ENCODE measurements at places on chromosomes 1 and 21.

DNA sequence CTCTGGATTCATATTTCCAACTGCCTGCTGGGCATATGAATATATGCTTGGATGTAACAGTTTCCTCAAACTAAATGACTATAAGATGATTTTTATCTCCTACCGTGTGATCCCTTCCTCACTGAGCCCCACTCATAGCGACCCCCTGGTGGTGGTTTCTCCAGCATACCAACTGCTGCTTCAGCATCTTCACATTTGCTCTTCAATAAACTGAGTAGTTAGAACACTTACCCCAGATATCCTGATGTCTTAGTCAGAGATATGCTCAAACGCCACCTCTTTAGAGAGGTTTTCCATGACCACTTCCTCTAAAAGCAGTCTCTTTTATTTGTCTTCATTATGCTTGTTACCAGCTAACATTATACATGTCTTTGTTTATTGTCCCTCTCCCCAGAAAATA, 10.2 kb upstream of the HNRNPR start:
- no peak for DNase-seq

- DNase-seq: no peak
Measured at GRCh38 chr1:23719162-23719820, 24.0 kb upstream of the ELOA start.

DNA sequence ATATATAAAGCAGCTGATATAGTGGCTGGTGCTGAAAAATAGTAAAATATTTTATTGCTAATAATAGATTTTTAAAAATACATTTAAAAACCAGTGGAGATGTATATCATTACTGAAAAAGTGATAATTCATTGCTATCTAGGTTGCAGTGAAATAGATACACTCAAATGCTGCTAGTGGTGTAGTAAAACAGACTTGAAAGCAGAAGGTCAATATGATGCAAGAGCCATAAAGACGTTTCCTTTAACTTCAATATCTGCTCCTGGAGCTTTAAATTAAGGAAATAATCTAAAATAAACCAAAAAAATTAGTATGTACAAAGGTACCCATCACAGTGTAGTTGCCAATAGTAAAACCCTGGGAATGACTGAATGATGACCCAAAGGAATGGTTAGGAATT, 26.2 kb downstream of the RHEX start:
- DNase-seq: no peak

DNA sequence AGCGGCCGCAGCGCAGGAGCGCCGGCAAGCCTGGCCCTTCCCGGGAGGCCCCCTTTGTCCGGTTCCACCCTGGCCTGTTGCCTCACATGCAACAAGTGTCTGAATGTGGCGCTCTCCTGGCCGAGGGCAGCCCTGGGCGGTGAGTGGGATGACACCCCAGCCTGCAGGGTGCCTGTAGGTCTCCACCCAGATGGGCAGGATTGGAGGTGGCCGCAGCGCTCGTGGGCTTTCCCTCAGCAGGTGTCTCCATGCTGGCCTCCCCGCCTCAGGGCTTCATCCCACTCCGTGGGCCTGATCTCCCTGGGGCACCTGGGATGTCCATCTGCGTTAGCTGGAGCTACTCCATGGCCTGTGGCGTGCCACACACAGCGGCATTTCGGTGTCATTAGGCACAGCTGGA, 1.5 kb downstream of the MIB2 start:
- no peak for DNase-seq

- no peak for DNase-seq
Measured at GRCh38 chr1:212218911-212219310, 66.3 kb upstream of the PPP2R5A start.

DNA sequence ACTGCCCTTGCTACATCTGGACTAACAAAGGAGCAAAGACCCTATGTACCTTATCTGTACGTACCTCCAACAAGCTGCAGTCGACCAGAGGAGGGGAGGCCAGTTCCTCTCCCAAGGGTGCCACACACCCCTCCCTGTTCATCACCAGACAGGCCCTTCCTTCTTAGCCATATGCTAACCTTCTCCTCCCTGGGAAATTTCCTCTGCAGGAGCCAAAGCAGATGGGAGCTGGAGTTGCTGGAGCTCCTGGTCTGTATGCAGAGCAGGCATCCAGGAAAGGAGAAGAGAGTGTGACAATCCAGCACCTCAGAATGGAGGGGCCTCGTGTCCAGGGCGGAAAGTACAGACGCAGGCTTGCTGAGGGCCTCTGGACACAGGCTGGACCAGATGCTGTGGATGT, 48.5 kb downstream of the C8B start:
- peak; percentile 34 for DNase-seq

GRCh38 chr1:61184040-61184713, 101.8 kb downstream of the NFIA start:
- peak; percentile 97 for DNase-seq

DNA sequence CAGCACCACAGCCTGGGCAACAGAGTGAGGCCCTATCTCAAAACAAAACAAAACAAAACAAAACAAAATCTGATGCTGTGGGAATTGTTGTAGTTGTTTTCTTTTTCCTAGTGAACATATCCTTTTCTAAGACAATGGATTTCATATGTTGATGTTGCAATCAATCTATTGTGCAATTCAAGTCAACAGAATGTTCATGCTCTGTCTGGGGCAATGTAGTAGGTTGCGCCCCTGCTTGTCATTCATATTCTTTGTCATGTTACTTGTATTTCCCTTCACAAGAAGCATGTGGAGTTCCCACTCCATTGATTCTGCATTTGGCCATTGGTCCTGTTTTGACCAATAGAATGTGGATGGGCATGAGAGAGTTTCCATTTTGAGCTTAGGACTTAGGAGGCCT, 223.9 kb downstream of the DUSP10 start:
- DNase-seq: no peak

GRCh38 chr1:113388621-113389358, 1.5 kb upstream of the MAGI3 start:
- no peak for DNase-seq

GRCh38 chr1:102174259-102174863, 177.6 kb upstream of the OLFM3 start:
- DNase-seq: no peak

DNA sequence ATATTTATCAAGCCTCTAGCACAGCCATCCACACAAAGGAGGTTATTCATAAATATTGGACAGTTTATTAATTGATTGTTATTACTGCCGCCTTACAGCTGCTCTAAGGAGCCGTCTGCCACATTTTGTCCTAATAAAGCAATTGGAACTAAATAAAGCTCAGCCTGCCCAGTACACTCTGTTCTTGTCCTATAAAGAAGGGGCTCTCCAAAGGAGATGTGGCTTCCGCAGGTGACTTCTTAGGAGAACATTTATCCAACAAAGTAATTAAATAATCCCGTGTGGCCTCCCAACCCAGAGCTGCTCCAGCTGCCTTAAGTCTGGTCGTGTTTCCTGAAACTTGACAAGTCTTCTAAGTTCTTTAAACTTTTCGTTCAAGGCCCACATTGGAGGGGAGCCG, 497.7 kb downstream of the NPHP4 start:
- DNase-seq: no peak

DNA sequence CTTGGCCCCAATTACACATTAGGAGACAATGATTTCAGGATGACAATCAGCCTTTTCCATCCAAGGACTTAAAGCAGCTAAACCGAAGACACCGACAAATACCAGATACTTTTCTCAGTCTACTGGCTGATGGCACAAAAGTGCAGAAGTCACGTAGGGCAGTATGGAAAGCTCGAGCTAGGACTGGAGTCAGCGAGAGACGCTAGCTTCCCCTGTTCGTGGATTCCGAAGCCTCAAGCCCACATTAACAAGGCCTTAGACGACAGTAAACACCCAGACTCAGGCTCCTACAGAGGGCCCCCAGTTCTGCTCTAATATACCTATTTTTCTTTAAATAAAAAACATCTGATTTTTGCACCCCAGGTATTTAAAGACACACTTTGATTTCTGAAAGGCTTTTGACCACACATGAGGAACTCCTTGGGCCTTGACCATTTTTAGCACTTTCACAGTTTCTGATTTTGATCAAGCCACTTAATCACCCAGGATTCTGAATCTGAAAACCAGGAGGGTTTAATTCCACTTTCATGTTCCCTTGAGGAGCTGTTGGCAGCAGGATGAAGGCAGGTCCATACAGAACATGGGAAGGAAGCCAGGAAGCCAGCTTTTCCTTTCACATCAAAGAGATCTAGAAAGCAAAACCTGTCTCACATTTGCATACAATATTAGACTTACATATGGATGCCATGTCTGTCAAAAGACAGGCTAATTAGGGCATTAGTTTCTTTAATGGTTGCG, 204.1 kb downstream of the GABPA start:
- DNase-seq: no peak

DNA sequence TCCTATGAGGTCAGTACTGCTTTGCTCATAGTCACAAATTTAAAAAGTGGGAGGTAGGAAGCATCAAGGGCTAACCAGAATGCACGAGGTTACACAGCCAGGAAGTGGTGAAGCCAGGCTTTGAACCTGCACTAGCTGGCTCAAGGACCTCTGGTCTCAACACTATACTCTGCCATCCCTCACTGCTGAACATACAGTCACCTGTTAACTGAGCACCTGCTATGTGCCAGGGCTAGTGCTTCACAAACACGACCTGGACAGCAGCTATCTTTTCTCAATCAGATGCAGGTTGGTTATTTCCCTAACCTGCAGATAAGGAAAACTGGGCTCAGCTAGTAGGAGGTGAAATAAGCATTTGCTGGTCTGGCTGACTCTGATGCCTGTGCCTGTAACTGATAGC, 73.0 kb downstream of the GLIS1 start:
- no peak for DNase-seq

DNA sequence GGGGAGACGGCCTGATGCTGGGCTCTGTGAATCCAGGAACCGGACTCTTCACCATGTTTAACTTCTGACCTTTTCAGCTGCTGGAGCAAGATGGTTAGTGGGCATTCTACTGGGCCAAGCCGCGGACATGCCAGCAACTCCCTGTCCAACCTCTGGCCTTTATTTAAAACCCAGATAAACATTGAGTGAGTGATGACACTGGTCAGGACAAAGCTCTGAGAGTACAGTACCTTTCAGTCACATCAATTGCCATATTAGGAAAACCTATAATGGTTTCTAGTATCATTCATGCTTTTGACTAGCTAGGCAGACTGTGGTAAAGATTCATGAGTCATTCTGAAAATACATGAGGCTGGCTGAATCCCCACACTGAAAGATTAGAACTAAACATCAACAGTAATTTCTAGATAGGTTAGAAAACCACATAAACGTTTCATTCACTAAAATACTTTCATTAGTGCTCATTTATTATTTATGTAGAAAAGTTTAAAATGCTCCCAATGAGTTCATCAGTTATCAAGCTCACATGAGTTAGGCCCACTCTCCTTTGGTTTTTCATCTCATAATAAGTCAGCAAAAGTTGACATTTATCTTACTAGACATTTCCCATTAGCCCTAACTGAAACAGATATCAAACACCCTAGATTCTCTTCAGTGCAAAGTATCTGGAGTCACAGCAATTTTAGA, 7.1 kb upstream of the ACTA1 start:
- DNase-seq: no peak

GRCh38 chr1:83637009-83637408, 361.9 kb downstream of the TTLL7 start:
- DNase-seq: no peak

DNA sequence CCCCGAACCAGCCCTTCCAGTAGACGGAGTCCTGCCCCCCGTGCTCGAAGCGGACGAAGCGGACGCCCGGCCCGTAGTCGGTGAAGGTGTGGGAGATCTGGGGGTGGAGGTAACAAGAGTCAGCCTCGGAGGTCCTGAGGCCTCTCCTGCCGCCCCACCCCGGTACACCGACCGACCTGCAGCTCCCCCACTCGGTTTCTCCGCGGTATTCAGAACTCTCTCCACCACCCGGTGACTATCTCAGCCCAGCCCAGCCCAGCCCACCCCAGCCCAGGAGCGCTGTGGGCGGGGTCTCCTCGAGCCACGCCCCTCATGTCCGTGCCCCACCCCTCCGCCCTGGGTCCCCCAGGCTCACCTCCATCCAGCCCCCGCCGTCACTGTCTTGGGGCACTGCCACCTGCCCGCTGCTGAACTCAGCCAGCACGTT, 5.5 kb downstream of the FBXO2 start:
- DNase-seq: peak; percentile 44

DNA sequence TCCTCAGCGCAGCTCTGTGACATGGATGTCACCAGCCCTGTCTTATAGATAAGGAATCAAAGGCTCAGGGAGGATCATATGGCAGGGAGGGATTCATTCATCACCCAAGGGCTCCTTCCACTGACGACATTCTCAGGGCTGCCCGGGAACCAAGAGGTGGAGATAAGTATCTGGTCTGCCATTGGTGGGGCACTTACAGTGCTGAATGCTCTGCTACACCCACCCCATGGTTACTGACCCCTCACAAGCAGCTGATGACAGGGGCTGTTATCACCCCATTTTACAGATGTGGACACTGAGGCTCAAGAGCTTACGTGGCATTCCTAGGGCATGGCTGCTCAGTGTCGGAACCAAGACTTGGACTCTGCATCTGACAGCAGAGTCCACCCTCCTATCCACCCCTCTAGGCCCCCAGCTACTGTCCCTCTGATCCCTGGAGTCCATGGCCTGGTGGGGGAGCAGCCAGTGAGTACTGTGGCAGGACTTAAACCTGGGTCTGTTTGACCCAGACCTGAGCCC, 155.1 kb downstream of the PTPRU start:
- no peak for DNase-seq

Data from right hindlimb (tissue), 1 donor.